ENCODE measurements at places on chromosomes 16 and 17.

DNA sequence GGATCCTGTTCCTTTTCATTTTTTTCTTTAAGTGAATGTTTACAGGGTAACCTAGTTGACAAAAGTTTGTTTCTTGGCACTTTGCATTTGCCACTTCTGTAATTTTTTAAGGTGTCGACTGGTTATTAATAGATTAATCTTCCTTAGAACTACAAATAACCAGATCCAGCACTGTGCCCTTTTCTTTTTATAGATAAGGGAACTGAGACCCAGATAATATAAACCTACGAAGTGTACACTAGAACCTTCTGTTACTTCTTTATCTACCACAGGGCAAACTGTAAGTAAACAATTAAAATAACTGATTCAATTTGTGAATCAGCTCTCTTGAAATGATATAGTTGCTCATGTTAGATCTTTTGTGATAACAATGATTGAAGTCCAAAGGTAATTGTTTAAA, 55.4 kb downstream of the NLK start:
- DNase-seq: no peak

- no peak for DNase-seq
Measured at GRCh38 chr17:75636381-75637142, 3.3 kb downstream of the SMIM5 start.

DNA sequence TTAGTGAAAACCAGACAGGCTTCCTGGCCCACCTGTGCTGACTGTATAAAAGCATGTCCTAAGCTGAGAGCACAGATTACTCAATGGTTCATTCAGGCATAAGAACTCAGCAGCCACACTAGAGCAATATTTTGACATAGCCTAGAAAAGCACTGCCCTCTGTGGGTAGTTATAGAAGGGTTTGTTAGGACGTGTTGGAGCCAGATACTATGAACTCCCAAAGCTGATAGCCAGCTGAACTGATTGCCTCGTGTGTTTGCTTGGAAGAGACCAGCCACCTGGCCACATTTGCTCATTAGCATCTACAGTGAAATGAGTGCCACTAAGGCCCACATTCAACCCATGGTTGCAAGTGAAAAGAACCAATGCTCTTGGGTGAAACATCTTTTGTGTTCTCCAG, 30.8 kb upstream of the ABCA5 start:
- DNase-seq: no peak

GRCh38 chr16:82421851-82422250, 204.9 kb upstream of the CDH13 start:
- no peak for DNase-seq

DNA sequence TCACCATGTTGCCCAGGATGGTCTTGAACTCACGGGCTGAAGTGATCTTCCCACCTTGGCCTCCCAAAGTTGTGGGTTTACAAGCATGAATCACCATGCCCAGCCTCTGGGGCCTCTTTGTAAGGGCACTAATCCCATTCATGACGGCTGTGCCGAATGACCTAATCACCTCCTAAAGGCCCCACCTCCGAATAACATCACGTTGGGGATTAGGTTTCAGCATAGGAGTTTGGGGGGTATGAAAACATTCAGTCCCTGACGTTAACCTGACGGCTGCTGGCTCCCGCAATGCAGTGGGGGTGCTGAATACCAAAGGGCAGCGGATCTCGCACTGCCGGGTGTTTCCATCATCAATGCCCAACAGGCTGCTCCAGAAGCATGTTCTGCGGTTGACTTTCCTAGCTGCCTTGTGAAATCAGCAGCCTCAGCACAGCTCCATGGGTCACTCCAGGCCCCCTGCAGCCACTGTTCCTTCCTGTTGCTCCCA, 120.8 kb upstream of the SEC14L1 start:
- no peak for DNase-seq

DNA sequence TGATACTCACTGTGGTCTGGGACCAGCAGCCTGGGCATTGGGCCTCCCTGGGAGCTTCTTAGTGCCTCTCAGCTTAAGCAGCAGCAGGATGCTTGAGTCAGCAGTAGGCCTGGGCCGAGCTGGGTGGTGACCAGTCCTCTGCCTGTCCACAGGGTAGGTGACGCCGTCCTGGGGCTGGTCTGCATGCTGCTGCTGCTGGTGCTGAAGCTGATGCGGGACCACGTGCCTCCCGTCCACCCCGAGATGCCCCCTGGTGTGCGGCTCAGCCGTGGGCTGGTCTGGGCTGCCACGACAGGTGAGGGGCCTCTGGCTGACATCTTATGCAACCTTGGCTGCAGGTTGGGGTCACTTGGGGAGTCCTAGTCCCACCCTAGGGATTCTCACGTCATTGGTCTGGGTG, 7.4 kb downstream of the SLC26A11 start:
- DNase-seq: no peak

DNA sequence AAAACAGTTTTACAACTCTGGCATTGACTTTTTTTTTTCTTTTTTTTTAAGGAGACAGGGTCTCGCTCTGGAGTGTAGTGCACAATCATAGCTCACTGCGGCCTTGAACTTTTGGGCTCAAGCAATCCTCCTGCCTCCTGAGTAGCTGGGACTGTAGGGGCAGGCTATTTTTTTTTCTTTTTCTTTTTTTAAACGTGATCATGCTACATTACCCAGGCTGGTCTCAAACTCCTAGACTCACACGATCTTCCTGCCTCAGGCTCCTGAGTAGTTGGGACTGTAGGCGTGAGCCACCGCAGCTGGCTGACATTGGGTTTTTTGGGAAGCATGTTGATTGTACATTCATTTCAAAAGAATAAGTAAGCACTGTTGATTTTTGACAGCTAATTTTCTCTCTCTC, 32.1 kb downstream of the TNRC6A start:
- DNase-seq: no peak

GRCh38 chr17:51672065-51672464, 411.7 kb downstream of the UTP18 start:
- DNase-seq: peak; percentile 27

GRCh38 chr17:37359682-37360188, 16.1 kb upstream of the C17orf78 start:
- no peak for DNase-seq

GRCh38 chr16:22202261-22202637, 3.8 kb upstream of the EEF2K start:
- no peak for DNase-seq

- DNase-seq: no peak
Measured at GRCh38 chr16:643050-643368, 1.4 kb downstream of the MCRIP2 start.

GRCh38 chr17:61144617-61145564, 254.8 kb upstream of the TBX2 start:
- DNase-seq: no peak

DNA sequence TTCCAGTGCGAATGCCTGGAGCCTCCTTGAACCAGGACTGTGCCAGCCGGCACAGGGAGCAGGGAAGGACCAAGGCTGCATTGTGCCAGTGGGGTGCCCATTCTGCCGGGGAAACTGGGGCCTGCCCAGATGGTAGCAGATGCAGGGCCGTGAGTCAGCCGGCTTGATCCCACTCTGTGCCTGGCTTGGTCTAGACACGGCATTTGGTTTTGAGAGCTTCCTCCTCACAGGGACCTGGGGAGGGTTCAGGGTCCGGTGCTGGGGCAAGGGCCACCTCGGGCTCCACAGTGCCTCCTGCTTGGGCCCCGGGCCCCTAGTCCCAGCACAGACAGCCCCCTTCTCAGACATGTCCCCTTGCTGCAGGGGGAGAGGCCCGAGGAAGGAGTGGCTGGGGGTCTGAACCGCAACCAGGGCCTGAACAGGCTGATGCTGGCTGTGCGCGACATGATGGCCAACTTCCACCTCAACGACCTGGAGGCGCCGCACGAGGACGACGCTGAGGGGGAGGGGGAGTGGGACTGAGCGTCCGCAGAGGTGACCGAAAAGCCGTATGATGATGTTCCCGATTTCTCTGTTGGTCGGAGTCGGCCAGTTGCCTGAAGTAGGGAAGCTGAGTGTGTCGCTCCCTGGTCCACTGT, 7.8 kb upstream of the MC1R start:
- no peak for DNase-seq

GRCh38 chr16:24531166-24531565, 8.2 kb upstream of the RBBP6 start:
- no peak for DNase-seq

GRCh38 chr17:79711715-79712305, 18.9 kb upstream of the ENPP7 start:
- no peak for DNase-seq

GRCh38 chr16:69311533-69312387, 610 bp downstream of the VPS4A start:
- DNase-seq: peak; percentile 6

- peak; percentile 19 for DNase-seq
Measured at GRCh38 chr17:348692-349425, 3.7 kb downstream of the RPH3AL start.

GRCh38 chr17:63082952-63083351, 116.9 kb downstream of the TANC2 start:
- no peak for DNase-seq

DNA sequence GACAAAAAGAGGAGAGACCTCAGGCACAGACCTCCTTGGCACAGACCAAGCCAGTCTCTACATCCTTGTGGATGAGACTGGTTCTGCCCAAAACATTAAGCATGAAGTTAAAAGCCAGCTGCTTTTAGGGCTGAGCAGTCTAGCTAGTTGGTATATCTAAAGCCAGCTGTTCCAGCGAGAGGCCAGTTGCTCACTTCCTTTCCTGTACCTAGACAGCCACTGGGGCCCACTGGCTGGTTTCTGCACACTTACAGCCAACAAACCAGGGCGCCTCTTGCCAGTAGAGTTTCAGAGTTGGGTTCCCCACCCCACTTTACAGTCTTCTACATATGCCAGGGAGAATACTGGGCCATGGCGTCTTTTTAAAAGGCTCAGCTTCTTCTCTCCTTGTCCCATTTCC, 242.4 kb downstream of the ZFHX3 start:
- DNase-seq: no peak

- no peak for DNase-seq
Measured at GRCh38 chr16:17294856-17295255, 175.9 kb downstream of the XYLT1 start.

DNA sequence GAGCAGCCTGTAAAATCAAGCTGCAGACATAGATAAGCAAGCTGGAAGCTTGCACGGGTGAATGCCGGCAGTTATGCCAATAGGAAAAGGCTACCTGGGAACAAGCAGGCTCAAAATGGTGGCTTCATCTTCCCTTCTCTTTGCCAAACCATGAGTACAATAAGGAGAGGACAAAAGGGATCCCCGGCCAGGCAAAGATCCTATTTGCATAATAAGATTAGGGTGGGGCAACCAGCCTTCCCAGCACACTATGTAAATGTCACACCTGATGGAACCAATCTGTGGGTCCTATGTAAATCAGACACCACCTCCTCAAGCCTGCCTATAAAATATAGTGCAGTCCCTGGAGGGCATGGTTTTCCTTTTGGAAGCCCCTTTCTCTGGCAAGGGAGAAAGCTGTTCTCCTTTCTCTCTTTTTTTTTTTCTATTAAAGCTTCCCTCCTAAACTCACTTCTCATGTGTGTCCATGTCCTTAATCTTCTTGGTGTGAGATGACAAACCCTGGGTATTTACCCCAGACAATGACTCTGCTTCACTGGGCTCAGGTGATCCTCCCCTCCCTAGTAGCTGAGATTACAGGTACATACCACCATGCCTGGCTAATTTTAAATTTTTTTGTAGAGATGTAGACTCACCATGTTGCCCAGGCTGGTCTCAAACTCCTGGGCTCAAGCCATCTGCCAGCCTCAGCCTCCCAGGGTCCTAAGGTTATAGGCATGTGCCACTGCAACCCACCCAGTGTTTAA, 44.2 kb downstream of the PSMD12 start:
- peak; percentile 33 for DNase-seq

DNA sequence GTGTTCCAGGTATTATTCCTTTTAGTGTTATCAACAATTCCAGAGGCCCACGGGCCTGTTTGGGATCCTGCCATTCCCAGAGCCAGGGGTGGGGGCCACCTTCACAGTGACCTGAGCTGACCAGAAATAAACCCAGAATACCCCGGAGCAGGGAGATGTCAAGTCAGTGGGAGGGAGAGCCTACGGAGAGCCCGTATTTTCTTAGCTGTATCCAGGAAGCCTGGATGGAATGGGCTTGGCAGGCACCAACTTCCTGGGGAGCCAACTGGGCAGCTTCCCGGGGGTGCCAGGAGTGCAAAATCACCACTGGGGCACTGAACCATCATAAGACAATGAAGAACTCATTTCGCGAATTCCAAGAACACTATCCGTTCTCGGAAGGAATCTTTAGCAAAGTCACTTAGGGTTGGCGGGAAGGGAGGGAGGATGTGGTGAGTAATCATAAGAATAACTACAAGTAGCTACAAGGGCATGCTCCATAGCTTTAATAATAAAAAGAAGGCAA, 13.2 kb upstream of the MRTFB start:
- no peak for DNase-seq

GRCh38 chr16:82728901-82729300, 102.1 kb downstream of the CDH13 start:
- DNase-seq: no peak

- no peak for DNase-seq
Measured at GRCh38 chr16:7185689-7186088, 147.0 kb upstream of the RBFOX1 start.

DNA sequence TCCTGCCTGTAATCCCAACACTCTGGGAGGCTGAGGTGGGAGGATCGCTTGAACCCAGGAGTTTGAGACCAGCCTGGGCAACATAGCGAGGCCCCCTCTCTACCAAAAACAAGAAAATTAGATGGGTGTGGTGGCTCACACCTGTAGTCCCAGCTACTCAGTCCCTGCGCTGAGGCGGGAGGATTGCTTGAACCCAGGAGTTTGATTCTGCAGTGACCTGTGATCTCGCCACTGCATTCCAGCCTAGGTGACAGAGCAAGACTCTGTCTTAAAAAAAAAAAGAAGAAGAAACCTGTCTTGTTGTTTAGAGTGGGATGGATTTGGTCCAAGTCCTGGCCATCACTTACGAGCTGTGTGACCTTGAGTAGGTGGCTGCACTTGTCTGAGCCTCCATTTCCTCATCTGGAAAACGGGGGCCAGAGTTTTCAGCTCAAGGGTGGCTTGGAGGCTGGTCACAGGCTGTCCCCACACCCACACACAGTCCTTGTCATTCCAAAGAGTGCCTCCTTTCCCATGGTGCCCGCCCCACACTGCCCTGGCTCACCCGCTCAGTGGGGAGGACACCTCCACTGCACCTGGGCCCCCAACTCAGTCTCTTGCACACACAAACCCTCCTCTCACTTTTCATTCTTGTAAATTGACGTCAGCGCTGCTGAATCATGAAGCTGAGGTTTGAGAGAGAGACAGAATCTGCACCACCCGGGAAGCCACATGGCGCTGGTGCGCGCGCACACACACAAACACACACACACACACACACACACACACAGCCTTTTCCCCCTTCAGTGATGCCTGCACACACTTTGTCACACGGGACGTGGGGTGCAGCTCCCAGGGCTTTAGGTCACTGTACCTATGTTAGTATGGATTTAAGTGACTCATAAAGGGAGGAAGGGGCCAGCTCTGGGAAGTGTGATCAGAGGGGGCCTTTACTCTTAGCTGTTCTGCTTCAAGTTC, 4.2 kb downstream of the SOCS1 start:
- DNase-seq: no peak
